ENCODE measurements at places on chromosomes 4 and X.
A peak's percentile ranks its signal among the peaks of the same experiment; 100 is the strongest.

- DNase-seq, result no peak
Measured at GRCh38 chr4:66852843-66853242, 692.5 kb downstream of the CENPC start.

DNA sequence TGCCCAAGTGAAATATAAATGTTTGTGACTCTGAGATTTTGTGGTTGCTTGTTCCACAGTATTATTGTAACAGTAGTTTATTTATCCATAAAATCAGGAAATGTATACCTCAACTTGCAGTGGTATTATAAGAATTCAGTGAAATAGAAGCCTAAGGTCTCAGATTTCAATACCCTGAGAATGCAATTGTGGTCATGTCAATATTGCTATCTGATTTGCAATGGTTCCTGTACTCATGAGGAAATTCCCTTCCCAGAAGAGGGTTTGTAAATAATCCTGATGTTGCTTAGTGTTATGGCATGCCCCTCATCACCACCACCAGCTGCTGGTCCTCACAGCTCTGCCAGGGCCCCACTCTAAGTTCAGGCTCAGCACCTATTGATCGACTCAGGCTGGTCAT, 67.8 kb downstream of the SLC34A2 start:
- DNase-seq, result no peak

- DNase-seq, result no peak
Measured at GRCh38 chr4:24274381-24274941, 309.9 kb downstream of the DHX15 start.

DNA sequence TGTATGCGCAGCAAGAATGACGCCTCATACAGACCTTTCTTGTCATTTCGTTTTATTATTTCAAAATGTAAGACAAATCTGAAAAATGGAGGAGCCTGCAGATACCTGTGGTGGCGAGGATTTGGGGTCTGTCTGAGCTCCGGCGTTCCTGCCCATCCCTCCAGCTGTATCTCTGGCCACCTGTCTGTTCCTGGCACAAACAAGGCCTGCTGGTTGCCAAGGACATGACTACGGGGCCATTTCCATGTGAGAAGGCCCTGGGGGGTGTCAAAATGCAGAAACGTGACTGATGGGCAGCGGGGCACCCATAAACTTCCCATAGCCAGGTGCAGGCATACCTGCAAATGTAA, 591 bp upstream of the TSPAN7 start:
- DNase-seq, result no peak

- DNase-seq, result no peak
Measured at GRCh38 chr4:143380629-143381028, 44.0 kb downstream of the GAB1 start.

GRCh38 chr4:60042941-60043340, 1157.2 kb upstream of the ADGRL3 start:
- DNase-seq, result no peak

DNA sequence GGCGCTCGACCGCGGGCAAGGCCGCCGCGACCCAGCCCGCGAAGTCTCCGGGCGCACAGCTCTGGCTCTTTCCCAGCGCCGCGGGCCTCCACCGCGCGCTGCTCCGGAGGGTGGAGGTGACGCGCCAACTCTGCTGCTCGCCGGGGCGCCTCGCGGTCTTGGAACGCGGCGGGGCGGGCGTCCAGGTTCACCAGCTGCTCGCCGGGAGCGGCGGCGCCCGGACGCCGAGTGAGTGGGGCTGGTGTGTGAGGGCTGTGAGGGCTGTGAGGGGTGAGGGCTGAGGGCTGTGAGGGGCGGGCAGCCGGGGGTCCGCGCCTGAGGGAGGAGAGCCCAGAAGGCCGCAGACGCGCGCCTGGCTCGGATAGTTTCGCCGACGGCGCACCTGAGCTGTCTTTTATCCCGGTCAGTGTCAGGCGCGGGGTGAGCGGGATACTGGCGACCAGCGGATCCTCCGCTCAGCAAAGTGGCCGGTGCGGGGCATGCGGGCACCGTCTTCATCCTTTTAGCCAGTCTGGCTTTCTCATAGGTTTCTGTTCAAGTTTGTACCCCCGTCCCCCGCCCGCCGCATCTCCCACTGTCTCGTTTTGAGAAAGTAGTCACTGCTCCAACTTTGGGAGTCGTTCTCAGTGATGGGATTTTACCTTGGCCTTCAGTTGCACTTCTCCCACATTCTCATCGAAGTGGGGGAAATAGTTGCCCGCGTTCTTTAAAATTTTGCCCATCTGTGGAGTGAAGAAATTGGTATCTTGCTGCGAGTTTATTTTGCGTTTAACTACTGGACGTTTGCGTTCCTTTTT, 586 bp downstream of the HERC5 start:
- peak; percentile 55 for DNase-seq

GRCh38 chr4:31083456-31083855, 363.3 kb downstream of the PCDH7 start:
- DNase-seq, result no peak

DNA sequence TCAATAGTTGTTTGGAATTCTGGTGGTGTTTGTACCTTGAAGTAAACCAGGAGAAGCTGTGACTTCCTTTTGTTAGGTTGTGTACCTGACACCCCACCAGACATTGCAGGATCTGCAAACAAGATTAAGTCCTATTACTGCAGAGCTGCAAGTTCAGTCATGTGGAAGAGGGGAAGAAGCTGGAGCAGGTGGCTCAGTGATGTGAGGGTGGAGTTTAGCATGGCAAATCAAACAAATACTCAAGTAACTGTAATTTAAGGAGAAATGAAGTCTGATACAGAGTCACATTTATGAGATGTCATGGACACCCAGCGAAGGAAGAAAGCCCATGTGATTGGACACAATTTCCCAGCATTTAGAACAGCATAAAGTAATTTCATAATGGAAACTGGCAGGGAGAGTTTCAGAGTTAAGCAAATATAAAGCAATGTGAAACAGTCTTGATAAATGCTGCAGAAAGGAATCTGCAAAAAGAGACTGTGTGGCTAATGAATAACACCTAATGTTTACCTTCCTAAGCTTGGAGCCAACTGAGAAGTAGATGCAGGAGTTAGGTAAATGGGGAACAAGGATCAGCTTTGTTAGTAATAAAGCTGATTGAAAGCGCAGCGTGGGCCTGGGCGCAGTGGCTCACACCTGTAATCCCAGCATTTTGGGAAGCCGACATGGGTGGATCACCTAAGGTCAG, 249.1 kb downstream of the GBA3 start:
- no peak for DNase-seq

- DNase-seq, result no peak
Measured at GRCh38 chr4:185165605-185166063, 22.6 kb downstream of the SLC25A4 start.

GRCh38 chr4:99467887-99468286, 32.7 kb upstream of the ADH7 start:
- DNase-seq, result no peak

DNA sequence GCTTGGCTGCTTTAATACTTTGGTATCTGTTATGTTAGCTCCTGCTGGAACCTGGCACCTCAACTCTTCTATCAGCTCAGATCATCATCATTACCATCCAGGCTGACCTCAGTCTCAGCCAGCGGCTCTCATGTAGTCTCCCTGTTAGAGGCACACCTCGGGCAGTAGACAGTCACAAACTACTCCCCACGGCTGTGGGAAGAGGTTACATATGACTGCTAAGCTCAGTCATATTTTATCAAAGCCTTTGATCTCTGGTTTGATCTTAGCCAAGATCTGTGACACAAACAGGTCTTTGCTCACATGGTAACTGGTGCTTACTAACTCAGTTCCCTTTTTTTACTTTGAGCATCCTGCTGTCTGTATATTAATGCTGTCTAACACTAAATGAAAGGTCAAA, 384.9 kb downstream of the CENPC start:
- DNase-seq, result no peak

- DNase-seq, result no peak
Measured at GRCh38 chrX:96424007-96424406, 260.6 kb upstream of the DIAPH2 start.

DNA sequence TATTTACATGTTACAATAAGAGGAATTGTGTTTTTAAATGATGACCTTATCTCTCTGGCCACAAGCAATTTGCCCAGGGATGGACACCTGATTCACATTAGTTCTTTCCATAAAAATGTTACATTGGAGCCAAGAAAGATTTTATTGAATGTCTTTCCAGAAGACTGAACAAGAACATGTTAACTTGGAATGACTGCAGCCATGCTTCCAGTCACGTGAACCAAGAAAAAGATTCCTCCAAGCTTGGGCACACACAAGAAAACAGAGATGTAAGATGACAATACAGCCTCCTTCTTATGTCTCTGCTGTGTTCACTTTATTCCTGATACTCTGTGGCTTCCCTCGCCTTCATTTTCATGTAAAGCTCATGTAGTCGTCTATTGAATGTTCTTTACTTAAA, 737.6 kb downstream of the TRIML1 start:
- DNase-seq, result no peak
